ENCODE measurements at places on chromosomes 5 and 9.

DNA sequence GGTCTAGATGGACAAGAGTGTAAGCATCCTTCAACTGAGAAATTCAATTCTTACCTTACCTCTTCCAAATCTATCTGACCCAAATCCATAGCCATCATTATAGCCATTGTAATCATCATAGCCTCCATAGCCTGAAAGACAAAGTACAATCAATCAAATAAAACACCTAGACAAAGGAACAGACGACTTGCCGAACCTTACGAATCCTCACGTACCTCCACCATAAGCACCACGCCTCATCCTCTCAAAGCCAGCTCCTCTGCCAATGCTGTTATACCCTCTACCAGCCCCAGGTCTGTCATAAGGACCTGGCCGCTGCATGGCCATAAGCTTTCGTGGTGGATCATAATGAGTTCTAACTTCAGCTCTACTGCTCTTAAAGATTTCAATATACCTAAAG, 5.5 kb downstream of the HNRNPH1 start:
- DNase-seq, result no peak

GRCh38 chr5:177317959-177318377, 6.3 kb upstream of the MXD3 start:
- DNase-seq, result peak; percentile 79

GRCh38 chr5:135866016-135866415, 29.6 kb downstream of the IL9 start:
- no peak for DNase-seq

DNA sequence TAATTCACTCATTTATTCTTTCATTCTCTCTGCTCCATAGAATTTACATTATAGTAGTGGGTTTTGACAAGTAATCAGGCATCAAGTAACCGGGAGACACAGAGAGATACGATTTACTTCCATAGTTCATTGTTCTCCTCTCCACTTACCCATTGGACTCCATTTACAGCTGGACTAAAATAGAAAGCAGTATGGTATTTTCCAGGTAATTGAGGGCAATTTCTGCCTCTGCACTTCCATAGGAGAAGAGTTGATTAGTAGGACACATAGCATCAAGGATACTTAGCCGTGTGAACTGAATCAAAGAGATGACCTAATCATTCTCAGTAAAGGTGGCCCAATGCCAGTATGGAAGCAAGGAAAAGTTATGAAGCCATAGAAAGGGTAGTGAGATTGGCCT, 244.4 kb downstream of the COX7C start:
- DNase-seq, result no peak

DNA sequence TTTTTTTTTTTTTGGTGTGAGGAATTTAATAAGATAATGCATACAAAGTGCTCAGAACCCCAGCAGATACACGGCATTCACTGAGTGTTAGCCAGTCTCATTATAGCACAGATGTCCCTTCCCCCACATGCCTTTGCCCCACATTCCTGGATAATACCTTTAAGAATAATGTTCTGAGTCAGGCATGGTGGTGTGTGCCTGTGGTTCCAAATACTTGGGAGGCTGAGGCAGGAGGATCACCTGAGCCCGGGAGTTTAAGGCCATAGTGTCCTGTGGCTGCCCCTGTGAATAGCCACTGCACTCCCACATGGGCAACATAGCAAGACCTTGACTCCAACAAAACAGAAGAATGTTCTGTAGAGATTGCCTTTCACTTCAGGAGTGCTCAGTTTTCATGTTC, 24.2 kb upstream of the ANKRD18A start:
- DNase-seq, result no peak

DNA sequence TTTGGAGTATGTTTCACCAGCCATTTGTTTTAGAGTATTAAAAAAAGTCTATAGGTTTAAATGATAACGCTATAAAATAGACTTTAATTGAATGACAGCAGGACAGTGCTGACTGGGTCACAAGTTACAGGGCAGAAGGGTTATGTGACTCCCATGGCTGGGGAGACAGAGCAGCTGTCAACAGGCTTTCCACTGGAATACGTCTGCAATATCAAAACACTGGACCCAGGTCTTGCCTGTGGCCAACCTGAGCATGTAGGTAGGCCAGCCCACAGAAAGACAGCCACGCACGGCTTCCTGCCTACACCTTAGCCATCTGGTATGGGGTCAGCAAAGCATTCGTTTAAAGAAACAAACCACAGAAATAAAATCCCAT, 80.7 kb downstream of the OTULIN start:
- DNase-seq, result no peak

DNA sequence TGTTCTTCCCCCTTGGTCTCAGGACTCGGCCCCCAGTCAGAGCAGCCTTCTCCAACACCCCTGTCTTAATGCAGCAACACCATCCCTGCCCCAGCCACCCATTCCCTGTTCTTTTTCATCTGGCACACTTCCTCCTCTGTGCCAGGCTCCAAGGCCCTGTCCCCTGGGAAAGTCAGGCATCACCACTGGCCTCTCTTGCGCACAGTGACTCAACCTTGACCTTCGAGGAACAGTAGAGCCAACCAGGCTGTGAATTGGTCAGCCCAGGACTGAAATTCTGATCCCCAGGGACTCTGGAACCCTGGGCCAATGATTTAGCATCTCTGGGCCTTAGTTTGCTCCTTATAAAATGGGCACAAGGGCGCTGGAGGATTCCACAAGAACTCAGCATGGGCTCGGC, 10.5 kb upstream of the RALGDS start:
- no peak for DNase-seq

DNA sequence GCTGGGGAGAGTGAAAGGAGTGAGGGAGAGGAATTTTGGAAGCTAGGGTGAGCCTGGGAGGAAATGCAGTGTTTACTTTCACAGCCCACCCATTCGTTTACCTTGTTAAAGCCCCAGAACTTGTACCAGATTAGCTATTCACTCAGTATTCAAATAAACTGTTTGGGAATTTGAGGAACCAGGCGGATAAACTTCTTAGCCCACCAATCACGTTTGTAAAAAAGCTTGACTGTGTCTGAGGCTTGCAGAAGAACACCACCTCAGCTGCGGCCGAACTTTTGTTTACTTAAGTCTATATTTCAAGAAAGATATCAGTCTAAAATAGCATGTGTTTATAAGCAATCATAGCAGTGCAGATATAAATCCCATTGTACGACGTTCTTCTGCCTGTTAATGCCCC, 5.2 kb upstream of the TLE1 start:
- DNase-seq, result no peak

DNA sequence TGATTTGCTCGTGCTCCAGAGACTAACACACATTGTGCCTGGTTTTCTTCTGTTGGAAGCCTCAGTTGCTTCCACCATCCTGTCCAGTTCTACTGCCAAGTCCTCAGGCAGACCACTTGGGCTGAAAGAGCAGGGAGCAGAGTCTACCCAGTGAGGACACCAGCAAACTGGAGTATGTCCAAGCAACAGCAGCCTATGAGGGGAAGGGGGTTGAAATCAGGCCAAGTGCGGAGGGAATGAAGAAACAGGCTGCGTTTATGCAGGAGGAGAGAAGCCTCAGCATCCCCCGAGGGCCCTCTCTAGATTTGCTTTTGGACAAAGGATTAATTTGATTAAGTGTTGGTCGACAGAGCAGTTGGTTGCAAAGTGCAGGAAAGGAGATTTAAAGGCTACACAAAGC, 14.5 kb downstream of the DOCK2 start:
- no peak for DNase-seq

DNA sequence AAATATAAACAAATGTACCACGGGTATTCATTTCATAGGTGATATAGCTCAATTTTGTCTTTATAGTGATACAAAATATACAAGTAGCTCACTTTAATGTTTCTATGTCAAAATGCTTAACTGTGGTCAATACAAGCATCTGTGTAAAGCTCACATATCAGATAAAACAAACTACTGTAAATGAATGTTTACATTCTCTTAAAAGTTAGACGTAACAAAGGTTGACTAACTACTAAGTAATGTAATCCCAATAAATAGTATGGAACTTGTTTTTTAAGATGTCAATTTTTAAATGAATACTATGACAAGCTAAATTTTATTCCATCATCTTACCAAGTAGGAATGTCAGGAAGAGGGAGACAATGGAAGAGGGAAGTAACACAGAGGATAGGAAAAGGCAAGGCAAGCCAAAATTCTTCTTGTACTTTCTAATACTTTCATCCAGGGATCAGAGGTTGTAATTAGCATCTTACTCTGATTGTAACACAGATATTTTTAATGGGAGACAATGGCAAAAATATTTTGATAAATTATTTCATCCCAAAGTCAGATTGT, 105.5 kb downstream of the STRBP start:
- no peak for DNase-seq

GRCh38 chr5:180975338-180975737, 13.3 kb upstream of the BTNL3 start:
- DNase-seq, result peak; percentile 27

DNA sequence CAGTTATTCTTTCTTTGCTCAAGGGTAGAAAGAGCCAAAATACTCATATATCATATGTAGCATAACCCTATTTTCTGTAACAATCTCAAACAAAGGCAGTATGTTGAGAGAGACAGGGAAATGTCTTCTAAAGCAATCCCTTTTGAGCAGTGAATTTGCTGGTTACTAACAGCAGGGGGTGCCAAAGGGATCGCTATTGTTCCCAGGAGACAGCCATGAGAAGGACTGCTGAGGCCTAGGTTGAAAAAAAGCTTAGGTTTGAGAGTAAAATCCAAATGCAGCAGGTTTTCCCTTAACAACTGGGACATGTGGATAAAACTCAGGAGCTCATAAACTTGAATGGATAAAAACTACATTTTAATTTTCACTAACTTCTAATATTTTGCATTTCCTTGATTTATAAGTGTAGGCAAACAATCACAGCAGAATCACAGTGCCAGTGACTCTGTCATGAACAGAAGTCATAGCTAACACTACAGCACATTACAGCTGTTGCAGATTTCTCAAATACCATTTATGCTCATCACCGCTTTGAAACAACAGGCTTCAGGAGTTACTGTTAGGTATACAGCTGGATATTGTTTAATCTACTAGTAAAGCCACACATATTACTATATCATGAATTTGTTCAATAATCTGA, 148.4 kb downstream of the MAPKAP1 start:
- DNase-seq, result peak; percentile 72

DNA sequence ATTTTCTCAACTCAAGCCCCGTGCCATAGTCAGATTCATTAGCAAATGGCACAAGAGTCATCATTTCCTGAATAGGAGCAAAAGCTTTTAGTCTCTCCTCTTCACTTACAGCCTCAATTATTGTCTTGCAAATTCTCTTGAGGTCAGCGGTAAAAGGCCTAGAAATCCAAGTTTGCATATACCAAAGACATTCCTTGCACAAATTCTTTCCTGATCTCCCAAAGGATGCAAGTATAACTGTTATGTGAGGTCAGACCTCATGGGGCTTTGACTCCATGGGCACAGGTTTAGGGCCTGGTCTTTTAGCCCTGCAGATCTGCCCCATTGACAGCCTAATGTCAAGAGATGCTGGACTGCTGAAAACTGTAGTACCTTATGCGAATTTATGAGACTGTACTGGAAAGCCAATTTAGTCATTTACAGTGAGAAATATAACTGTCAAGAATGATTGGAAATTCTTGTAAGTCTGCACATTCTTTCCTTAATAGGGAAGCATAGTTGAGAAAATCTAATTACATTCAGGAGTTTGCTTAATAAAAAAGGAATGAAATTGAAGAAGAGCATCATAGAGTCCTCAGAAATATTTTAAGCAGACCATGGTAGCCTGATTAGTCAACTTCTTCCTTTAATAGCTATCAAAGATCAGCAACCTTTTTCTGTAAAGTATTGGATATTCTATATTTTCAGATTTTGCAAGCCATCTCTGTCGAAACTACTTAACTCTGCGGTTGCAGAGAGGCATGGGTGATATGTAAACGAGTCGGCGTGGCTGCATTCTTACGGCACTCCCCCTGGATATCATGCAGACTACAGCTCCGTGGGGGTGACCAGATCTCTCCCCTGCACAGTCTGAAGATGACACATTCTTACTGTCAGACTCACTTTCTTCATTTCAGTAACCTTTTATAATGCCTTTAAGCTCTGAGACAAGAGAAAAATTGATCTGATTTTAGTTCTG, 45.2 kb downstream of the GCNT4 start:
- DNase-seq, result no peak

DNA sequence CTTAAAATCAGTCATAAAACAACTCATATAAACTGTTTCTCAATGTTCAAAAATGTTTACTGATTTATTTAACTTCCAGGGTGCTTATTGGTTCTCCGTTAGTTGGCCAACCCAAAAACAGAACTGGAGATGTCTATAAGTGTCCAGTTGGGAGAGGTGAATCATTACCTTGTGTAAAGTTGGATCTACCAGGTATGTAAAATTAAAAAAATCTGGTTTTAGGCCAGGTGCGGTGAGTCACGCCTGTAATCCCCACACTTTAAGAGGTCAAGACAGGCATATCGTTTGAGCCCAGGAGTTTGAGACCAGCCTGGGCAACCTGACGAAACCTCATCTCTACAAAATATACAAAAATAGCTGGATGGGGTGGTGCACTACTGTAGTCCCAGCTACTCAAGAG, 73.7 kb downstream of the ITGA1 start:
- DNase-seq, result no peak

DNA sequence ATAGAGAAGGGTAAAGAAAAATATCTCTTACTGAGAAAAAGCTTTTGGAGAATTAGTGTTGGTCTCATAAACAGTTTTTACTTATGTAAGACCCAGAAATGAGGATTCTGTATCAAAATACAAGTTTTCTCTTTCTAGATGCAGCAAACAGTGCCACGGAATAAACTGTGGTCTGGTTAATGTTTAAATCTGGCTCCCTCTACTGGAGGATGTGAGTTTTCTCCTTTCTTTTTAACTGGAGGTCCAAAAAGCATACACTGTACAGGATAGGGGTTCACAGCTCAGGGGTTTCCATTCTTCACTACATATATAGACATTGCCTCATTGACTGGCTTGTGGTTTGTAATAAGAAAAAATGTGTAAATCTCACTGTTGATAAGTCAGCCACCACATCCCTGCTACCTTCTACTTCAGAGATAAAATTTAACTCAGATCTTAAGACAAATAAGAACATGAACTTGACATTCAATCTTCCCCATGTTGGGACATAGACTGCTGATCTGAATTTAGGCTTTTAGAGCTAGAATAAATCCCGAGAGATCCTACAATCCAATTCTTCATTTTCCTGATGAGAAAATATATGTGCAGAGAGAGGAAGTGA, 98.9 kb downstream of the CFAP95 start:
- DNase-seq, result peak; percentile 66

DNA sequence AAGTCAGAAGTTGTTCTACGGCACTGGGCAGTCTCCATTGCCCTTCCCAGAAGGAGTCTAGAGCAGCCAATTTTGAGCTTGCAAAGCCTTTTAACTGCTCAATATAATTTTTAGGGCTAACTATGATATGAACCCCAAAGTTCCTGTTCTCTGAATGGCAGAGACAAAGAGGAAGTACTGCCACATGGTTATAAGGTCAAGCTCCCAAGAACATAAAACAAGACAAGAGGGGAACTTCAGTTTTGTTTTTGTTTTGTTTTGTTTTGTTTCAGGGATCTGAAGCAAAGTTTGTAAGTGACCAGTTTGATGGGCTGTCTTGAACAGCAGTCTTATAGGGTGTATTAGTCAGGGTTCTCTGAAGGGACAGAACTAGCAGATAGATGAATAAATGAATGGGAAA, 11.9 kb upstream of the SMC2 start:
- peak; percentile 64 for DNase-seq

- peak; percentile 79 for DNase-seq
Observed at GRCh38 chr5:78289911-78290310, 4.6 kb downstream of the AP3B1 start.

All from inflammatory macrophage treated with lipopolysaccharide for 4 hours (primary cell).